NCI-H345 (cell line): ENCODE measurements at places on chromosomes 4 and X.

- DNase-seq = no peak
Observed at GRCh38 chr4:4339504-4340085, 47.3 kb upstream of the NSG1 start.

GRCh38 chrX:152149648-152150047, 11.3 kb upstream of the MAGEA10 start:
- DNase-seq = no peak

DNA sequence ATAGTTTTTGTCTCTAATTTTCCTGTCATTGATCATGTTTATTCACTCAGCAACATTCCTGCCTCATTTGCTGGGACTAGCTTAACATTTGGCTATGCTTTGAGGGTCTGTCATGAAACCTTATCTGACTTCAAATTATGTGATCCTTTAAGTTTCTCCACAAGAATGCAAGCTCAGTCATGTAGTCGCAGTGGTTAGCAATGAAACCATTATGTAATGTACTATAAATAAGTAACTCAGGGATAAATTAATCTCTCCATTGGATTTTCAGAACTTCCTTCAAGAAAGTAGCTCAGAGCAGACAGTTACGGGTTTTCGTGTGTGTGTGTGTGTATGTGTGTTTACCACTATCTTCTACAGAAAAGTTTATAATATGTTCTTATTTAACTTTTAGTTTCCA, 993.6 kb downstream of the ADGRL3 start:
- no peak for DNase-seq

GRCh38 chrX:80423744-80424143, 3.5 kb downstream of the TENT5D start:
- no peak for DNase-seq

DNA sequence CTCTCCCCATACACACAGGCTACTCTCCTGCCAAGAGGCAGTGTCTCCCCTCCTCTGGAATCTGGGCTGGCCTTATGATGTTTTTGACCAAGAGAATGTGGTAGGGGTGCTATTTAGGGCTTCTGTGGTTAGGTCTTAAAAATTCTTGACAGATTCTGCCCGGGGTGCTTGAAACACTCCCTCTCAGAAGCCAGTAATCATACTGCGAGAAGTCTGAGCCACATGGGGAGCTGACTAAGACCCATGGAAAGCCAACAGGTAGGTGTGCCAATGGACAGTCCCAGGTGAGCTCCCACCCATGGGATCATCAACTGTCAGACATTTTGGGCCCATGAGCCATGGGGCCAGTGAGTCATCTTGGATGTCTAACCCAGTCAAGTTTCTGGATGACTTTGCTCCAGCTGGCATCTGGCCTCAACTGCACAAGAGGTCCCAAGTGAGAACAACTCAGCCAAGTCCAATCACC, 315.7 kb downstream of the FBXW7 start:
- DNase-seq = no peak

- no peak for DNase-seq
Observed at GRCh38 chr4:108889696-108890483, 127.0 kb upstream of the ETNPPL start.

DNA sequence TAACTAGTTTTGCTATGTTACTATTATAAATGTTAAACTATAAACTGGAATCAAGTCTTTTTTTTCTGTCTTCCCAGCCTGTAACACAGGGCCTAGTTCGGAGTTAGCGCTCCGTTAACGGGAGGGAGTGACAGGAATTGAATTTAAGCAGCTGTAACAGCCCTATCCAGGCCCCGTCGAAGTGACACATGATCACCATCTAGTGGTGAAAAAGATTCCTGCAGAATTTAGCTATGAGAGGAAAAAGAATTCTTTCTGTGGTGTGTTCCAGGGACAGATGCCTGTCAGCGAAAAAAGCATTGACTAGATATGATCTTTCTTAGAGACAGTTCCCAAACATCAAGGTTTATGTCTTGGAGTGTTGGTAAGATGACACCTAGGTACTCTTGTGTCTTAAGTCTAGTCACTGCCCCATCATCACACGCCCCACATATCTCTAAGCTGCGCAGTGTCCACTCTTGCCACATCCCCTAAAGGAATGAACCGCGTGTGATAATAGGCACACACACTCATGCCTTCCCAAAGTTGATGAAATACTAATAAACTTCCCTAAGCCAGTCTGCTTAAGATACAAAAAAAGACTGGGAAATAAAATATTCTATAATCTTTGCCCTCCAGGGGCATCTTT, 2.1 kb downstream of the GAB3 start:
- DNase-seq = peak; percentile 73

DNA sequence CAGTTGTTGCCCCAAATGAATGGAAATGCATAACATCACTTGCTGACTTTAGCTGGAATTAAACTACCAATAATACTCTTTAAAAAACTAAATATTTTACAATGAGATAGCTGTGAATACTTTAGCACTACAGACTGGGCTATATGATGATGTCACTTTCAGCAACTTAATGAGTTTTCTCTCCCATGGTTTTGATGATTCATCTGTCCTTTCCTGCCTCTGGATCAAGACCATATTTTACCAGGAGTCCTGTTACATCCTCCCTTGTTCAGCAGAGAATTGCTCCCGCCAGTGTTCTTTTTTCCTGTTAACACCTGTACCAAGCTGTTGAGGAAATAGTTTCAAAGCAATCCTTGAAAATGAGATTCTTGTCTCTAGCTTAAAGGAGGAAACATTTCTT, 543.0 kb downstream of the SPRY1 start:
- no peak for DNase-seq

GRCh38 chrX:112967341-112967740, 126.7 kb upstream of the AMOT start:
- no peak for DNase-seq

GRCh38 chr4:80185787-80186548, 11.3 kb upstream of the PRDM8 start:
- DNase-seq = no peak

DNA sequence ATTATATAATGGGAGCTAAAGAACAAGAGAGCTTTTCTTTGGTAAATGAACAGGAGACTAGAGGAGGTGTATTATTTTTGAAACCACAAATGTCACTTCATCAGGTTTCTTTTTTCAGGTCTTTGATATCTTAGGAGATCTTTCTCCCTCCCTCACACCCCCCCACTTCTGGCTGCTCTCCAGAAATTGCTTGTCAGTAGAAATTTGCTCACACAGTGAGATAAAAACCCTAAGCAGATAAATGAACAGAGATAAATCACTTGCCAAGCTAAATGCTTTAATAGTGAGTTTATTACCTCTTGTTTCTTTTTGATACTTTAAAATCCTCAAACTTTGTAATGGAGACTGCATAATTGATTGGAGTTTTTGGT, 421.2 kb upstream of the TENM3 start:
- no peak for DNase-seq

DNA sequence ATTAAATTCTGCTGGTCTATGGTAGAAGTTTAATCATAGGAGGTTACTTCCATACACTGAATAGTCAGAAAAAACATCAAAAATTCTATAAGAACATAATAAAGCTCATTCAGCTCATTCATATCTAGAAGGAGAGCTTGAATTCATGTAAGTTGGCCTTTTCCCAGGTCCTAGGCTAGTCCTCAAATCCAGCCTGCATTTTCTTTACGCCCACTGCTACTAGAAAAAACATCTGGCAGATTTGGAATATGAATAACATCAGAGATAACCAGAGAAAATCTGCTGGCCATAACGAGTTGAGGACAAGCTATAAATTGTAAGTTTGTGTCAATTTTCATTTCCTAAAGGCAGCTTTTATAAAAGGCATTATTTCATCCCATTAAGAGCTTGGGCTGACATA, 95.5 kb downstream of the MXRA5 start:
- no peak for DNase-seq

- DNase-seq = no peak
Observed at GRCh38 chr4:174314770-174315169, 31.1 kb downstream of the CEP44 start.

DNA sequence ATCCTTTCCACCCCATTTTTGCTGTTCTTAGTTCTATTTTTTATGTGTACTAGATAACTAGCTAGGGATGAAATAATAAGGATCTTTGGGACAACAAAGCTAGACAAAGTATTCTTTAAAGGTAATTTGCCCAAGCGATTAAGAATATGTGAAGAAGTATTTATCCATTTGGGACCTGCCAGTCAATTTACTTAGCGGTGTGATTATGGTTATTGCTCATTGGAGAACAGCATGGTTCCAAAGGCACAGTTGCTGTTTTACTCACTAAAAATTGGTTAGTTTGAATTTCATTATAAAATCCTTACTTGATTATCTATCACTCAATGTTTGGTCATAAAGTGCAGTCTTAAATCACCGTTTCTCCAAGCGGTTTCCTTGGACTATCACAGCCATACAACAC, 124.1 kb downstream of the SNCA start:
- no peak for DNase-seq

DNA sequence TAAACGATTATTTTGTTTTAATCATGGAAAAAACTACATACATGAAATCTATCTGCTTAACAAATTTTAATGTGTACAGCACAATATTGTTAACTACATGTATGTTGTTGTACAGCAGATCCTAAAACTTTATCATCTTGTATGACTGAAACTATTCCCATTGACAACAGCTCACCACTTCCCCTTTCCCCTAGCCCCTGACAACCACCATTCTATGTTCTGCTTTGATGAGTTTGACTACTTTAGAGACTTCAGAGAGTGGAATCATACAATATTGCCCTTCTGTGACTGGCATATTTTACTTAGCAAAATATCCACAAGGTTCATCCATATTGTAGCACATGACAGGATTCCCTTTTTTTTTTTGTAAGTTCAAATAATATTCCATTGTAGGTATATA, 185.9 kb downstream of the CFAP299 start:
- no peak for DNase-seq

DNA sequence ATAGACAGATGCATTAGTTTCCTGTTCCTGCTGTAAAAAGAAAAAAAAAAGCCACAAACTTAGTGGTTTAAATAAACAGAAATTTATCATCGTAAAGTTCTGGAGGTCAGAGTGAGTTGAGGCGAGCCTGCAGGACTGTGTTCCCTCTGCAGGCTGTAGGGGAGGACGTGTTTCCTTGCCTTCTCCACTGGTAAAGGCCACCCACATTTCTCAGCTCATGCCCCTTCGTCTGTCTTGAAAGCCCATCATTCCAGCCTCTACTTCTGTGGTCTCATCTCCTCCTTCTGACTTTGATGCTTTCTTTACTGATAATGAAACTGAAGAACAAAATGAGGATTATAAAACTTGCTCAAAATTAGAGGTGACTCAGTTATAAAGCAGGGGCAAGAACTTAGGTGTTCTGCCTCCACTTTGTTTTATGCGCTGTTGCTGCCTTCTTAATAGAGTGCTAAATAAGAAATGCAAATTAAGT, 143.0 kb downstream of the STIM2 start:
- no peak for DNase-seq

GRCh38 chr4:187380181-187380581, 615.4 kb upstream of the ZFP42 start:
- DNase-seq = no peak

DNA sequence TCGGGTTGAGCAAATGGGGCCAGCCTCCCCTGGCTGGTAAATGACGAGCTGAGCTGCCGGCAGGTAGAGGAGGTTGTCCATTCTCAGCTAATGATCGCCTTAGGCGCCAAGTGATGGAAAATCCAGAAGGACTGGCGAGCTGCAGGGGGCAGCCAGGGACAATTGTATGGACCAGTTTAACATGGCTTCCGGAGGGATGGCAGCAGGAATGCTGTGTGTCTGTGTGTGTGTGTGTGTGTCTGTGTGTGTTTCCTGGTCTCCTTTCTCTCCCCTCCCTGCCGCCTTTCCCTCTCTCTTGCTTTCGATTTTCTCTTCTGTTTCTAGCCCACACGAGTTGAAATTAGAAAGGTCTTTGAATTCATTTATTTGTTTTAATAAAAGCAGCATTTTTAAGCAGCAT, 45.2 kb upstream of the BCOR start:
- DNase-seq = no peak

GRCh38 chrX:44428989-44429627, 85.6 kb upstream of the EFHC2 start:
- no peak for DNase-seq

DNA sequence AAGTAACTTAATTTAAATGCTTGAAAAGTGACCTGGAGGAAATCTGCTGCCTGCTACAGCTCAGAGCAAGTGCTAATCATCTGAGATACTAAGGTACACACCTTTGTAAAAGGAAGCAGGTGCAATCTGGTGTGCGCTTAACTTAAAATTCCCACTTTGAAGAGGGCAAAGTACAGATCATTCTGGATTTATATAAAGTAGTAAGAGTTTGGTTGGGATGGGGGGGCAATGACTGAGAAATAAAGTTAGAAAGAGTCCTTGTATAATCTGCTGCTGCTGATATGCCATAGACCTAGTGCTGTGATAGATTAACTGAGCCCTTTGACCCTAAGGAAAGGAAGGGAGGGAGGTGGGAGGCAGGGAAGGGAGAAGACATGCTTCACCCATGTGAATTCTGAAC, 141.0 kb downstream of the MTNR1A start:
- no peak for DNase-seq

- DNase-seq = no peak
Observed at GRCh38 chr4:44235897-44236296, 212.7 kb downstream of the KCTD8 start.

DNA sequence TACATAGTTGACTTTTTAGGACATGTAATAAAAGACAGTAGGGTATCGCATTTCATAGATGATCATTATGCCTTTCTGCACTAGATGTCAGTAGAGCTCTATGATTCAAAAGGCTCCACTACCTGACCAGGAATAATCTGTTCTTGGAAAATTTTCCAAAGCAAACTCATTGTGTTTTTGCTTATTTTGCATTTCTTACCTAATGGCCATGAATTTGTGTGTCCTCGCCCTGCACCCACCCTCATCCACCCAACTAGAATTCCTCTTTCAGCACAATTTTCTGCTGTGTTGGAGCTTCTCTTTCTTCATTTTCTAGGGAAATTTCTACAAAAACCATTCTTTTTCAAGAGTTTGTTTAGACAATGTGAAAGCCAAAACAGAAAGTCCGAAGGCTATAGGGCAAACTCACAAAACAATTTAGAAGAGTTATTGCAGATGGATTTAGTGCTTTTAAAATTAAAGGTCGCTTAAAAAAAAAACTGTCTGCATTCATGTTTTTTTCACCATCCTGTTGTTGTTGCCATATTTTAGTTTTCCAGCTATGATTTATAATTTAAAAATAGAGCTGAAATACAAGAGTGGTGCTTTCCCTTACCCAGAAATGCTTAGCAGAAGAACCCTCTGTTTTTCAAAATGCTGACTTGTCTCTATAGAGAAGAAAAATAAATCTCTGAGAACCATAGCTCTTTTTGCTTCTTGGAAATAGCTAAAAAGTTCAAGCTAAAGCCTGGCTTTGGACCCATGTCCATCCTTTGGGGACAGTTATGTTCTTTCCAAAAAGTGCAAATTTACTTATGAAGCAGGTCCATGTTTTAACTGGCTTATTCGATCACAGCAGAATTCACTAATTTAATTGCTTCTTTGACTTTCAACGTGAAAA, 183.7 kb downstream of the SPATA18 start:
- DNase-seq = peak; percentile 64
